ENCODE measurements at places on chromosomes 16 and 17.

DNA sequence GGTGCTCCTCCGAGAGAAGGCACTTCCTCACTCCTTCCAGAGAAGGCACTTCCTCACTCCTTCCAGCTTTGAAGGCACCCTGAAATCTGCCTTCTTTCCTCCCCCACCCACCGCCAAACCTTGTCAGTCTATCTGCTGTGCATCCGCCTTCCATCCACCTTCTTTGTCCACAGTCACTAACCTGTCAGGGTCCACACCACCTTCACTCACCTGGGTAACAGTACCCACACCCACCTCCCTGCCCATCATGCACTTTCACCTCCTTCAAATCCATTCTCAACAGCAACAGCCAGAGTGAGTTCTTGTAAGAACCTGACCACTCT is 5.2 kb downstream of the CCDC102A start:
- no peak for DNase-seq

- DNase-seq: peak; percentile 74
Measured at GRCh38 chr16:3020247-3020603, at the start of gene TNFRSF12A. Gene TNFRSF12A (plus strand): TSS chr16:3020368. CDS start chr16:3020398, 30 bp downstream.

- DNase-seq: no peak
Measured at GRCh38 chr17:36813957-36814563, 123.2 kb upstream of the LHX1 start.

DNA sequence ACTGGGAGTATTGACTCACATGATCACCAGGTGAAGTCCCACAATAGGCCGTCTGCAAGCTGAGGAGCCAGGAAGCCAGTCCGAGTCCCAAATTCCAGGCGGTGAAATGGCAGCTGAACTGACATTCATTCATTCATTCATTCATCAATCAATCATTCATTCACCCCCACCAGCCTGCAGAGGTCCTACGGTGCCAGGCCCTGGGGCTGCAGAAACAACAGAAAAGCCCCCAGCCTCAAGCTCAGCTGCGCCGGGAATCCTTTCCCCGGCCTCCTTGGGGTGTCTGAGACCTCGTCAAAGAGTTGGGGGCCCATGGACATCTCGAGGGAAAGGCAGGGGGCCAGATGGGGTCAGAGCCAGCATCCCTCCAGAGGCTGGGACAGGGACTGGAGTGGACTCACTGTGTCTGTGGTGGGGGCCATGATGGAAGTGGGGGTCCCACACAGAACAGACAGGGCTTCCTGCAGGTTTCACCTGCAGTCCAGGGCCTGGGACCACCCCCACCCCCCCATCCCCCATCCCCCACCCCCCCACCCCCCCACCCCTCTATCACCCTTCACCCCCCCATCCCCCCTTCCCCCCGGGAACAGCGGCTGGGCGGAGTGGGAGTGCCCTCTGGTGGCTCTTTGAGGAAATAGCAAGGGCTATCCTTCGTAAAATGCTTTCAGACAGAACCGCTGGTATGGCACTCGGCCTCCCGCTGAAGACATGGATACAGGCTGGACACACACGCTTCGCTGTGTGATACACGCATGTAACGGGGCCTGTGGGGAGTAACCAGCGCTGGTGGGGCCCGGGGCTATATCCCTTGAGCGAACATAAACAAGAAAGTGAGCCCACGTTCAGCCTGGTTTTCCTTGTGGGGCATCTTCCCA is 8.5 kb upstream of the ZC3H18 start:
- peak; percentile 93 for DNase-seq

DNA sequence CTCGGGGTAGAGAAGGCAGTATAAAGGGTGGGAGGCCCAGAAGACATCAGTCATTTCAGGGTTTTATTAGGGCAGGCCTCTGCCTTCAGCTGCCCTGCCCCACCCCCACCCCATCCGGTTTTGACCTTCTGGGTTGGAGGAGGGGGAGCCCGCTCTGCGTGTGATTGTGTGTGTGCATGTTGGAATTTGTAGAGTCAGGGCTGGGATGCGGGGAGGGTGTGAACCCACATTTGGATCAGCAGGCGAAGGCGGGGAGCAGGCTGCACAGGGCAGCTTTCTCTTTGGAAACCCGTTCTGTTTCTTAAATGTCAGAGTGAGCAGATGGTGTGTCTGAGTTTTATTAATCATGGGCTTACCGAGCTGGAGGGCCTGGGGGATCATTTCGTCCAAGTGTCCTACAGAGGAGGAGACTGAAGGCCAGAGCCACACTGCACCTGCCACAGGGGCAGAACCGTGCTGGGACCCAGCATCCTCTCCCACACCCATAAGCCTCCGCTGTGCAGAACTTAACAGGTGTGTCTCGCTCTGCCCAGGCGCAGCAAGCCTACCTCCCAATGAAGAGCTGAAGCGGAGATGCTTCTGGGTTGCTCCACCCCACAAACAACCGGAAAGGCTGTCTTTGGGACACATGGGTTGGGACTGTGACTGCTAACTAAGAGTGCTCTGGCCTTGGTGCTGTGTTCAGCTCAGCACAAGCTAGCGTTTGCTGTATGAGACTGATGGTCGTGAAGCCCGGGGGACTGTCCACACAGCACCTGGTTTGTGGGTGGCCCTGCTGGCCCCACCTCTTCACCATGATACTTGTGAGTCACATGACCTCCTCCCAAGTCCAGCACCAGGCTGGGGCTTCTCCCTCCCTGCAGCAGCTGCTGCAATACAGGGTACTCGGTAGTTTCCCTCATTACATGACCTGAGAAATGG is 70.9 kb upstream of the GSE1 start:
- DNase-seq: no peak

- no peak for DNase-seq
Measured at GRCh38 chr16:65737831-65738230, 616.0 kb upstream of the CDH11 start.

DNA sequence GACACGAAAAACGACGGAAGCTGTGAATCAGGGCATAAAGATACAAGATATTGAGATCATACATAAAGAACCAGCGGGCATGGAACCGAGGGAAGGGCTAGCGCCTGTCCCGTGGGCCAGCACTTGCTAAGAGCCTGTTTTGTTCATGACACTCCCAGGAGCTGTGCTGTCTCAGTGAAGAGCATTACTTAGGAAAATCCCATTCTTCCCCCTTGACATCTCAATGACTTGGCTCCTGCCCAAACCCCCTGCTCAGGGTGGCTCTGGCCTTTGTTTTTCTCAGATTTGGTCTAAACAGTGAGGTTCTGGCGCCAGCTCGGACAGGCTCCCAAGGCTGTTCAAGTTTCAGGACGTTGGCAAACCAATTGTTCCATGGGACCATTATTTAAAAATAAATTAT is 79.1 kb upstream of the SEC14L1 start:
- no peak for DNase-seq

DNA sequence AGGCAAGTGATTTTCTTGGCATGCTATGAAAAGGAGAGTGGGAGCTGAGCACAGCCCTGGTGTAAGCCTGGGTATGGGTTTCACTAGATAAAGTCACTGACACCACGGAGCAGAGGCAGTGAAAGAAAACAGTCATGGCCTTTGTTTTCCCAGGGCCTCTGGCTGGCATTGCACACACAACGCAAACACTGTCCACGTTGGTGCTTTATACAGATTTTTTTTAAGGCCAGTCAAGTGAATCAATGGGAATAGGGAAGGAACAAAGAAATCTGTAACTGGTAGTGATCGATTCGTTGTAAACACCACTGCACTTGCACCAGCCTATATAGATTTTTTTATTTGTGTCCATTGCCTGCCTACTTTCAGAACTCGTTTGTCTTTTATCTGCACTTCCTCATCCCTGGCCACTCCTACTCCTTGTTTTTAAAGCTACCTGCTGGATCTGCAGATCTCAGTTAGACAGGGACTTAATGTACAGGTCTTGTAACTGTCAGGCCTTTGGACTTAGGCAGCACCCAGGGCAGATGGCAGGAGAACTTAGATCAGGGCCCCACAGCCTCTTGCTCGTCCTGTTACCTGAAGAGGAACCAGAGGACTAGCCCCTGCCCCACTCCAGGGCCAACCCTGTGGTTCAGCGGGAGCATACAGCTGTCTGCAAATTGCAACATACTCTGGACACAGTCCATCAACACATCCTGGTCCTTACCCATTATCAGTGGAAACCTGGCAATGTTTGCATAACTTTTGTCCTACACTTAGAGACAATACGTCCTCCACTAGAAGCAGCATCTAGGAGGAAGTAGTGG is 10.6 kb upstream of the TMIGD1 start:
- DNase-seq: peak; percentile 67

DNA sequence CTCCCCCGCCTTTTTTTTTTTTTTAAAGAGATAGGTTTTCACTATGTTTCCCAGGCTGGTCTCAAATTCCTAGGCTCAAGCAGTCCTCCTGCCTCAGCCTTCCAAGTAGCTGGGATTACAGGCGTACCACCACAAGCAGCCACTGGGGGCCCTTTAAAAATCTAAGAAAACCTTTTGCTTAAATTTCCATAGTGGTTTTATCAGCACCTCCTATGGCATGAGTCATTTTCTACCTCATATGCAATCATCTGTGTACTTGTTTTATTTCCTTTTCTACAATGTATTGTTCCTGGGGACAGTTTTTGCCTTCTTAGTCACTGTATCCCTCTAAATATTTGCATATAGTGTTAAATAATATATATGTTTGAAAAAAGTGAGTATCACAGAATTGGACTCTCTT is 29.2 kb downstream of the GNA13 start:
- peak; percentile 20 for DNase-seq

DNA sequence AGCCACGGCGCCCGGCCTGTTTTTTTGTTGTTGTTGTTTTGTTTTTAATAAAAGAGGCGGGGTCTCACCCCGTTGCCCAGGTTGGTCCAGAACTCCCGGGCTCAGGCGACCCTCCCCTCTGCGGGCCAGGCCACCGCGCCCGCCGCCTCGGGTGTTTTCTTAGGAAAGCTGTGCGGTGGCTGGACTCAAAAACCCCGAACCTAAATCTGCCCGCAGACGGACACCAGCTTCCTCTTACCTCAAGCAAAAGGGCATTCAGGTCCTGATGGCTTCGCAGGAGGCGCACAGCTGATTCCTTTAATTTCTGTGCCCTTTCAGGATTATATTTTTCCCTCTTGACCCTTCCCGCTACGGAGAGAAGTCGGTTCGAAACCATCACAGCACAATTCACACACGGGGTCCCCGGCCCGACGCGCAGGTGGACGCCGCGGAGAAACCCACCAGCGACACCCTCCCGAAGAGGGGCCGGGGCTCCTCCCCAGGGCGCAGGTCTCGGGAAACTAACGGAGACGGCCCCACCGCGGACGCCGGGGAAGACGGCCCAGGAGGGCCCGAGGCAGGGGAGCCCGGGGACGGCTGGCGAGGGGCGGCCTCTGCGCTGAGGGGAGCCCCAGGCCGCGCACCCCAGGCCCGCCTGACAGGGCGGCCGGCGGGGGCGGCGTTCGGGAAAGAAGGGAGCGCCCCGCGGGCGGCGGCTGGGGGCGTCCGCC is 653 bp downstream of the FANCA start:
- no peak for DNase-seq

DNA sequence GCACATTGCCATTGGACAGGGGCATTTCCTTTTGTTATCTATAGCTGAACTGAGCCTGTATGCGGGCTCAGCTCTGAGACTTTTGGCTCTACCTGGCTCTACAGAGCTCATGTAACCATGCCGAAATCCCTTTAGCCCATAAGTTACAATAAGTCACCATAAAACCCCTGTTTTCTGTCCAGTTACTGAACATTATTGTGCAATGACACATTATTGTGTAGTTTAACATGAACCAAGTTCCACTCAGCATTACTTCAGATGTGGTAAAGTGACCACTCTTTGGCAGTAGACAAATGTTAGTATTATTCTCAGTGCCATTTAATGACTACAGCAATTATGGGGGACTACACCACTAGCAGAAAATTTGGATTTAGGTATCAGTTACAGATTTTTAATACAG is 65.4 kb upstream of the RASL10B start:
- no peak for DNase-seq

- DNase-seq: no peak
Measured at GRCh38 chr16:56779906-56780305, 50.0 kb downstream of the NUP93 start.

DNA sequence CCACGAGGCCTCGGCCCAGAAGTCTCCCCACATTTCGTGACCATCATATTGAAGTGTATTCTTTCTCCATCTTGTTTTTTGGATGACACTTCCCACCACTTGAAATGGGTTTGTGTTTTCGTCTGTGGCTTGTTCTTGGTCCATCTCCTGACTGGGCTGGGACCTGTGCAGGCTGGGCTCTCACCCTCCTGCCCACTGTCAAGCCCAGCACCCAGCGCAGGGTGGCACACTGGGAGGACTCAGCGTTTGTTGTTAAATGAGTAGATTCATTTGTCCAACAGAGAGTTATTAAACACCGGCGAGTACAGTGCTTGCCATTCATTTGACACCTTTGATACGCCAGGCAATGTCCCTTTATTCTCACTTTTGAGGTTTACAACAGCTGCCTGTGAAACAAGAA is 22.6 kb downstream of the NT5M start:
- no peak for DNase-seq

DNA sequence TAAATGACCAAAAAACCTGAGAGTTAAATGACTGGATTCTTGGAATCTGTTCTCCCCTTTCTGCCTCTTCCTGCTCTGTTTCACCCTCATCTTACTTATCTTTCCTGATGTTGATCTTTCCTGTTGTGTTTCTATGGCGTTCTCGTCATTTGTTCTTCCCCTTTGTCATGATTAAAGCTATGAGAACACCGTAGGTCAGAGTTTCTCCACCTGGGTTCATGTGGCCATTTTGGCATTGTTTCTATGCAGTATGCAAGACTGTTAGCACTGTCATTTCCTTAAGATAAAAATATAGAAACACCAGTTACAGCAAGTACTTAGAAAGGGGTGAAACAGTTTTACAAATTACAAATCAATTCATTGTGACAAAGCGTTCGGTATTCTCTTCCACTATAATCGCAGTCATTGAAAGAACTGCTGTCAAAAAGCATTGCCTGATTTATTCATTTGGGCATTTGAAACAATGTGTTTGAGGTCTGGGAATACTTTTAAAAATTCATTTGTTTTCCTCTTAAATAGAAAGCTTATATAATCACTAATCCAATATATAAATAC is 166.0 kb downstream of the PHKB start:
- DNase-seq: no peak

- peak; percentile 94 for DNase-seq
Measured at GRCh38 chr17:77451245-77451893, 310.6 kb downstream of the SEC14L1 start.

DNA sequence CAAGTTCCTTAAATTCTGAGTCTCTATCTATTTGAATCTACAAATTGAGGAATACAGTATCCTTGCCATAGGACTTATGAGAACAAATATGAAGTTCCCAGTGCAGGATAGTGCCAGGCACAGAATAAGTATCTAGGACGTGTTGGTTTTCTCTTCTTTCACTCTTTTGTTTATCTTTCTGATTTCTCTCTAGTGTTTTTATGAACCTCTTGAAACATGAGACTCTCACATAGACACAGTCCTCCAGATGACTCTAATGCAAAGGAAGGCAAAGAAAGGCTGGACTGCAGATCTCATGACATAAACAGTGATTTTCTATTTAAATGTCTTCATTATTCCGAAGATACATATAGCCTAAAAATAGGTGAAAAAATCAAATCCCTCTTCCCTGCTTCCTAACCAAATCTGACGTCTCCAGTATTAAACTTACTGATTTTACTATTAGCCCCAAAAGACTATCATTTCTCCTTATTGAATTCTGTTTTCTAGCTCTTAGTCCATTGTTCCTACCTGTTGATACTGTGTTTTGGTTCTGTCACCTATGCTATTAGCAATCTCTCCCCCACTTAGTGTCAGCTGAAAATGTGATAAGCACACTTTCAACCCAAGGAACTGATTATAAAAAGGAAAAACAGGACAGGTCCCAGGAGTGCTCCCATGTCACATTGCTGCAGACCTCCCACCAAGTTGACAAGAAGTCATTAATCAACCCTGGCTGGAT is 24.9 kb upstream of the ADAMTS18 start:
- DNase-seq: no peak

Data from HuH-7 (cell line).